ENCODE measurements at places on chromosomes 12 and 14. TPM values are rescaled to one million over a fixed set of nuclear protein-coding genes. Genes with fewer than 3 reads are reported as not detected.

DNA sequence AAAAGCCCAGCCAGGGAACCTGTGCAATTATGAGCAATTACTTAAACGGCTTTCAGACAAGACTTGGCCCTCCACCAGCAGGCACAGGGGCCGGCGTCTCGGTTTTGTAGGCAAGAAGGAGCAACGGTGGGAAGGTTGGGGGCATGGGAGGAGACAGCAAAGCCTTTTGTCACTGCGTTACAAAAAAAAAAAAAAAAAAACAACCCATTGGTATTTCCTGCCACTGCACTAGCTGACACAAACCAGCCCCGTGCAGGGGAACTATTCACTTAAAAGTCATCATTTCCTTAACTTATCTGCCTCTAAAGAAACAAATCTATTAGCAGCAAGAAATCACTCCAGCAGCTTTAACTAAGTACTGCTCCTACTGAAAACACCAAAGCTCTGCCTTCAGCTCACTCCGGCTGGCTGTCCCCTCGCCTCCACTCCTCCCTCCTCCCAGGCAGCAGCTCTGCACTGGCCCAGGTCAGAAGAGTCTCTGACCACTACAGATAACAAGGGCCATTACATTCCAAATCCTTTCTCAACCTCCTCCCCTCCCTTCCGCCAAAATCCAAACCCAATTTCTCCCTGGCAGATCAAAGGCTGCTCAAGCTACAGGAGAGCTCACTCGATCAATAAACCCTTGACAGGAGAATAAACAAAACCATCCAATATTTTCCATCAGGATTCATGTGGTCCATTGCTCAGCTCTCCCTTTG is 105.2 kb upstream of the CDKN3 start:
- no peaks in the 10 kb centered on the region for H3K36me3 ChIP-seq
- no peaks in the 10 kb centered on the region for H3K27me3 ChIP-seq
- peak overlapping the region; percentile 72 for H3K27ac ChIP-seq
- H3K4me1 ChIP-seq, result peaks cover 16% of the 10 kb centered on the region
- peak overlapping the region; percentile 7 for H3K4me3 ChIP-seq
- DNase-seq, result peak; percentile 79

DNA sequence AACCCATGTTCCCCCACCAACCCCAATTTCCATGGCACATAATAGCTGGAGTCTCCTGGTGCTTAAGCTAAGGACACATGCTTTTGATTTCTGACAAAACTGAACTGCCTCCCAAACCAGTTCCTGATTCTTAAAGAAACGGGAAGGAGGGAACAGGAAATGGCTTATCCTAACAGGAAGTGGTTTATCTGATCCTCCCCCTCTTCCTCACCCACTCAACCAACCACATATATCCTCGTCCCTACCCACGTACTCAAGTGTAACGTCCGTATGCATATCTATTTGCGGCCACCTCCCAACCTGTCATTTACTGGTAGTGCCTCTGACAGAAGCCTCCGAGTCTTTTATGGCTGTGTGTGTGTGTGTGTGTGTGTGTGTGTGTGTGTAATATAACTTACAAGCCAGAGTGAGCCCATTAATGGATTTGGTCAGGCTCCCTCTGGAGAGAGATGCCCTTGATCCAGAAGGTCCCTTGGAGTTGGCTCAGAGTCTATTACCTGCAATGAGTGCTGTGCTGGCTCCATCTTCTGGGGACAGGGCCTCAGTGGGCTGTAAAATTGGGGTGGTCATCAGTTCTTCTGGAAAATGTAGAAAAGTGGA is 7.7 kb downstream of the DAZAP2 start:
- H3K4me3 ChIP-seq, result no peak overlapping the region
- H3K36me3 ChIP-seq, result peaks cover 3% of the 10 kb centered on the region
- DNase-seq, result no peak

- no peaks in the 10 kb centered on the region for H3K27me3 ChIP-seq
- peak; percentile 27 for DNase-seq
- no peaks in the 10 kb centered on the region for H3K36me3 ChIP-seq
These were observed 3.1 kb downstream of the FAM222A start for GRCh38 chr12:109716512-109717389.

DNA sequence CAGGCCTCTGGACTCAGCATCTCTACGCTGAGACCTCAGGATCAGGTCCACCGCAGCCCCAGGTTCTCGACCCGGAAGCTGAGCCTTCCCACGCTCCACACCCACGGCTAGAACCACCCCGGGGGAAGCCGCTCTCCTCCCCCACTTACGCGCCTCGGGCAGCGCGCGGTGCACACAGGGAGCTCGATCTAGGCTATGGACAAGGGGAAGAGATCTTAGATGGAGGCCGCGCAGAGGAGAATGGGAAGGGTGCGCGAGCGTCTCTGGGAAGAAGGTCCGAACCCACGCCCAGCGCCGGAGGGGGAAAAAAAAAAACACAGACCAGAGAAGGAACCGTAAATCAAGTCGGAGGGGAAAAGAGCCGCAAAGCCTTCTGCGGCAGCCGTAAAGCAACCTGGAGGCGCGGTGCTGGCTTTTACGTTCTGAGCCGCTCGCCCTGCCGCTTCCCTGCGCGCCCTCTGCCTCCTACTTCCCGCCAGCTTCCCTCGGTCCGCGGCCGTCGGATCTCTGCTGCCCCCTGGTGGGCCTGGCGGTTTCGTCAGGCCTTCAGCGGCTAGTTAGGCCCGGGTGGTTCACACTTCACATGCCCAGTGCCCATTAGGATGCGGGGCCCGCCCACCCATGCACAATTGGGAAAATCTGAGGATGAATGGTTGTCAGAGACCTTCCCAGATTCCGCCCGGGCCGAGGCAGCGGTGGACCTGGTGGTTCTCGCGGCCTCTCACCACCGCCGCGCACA is at the start of gene RAD52:
Gene RAD52 (minus strand): TSS at position 242 of the 739 bp plus-strand sequence. CDS start 16,636 bp downstream, outside the sequence.
- DNase-seq, result peak; percentile 100
- H3K36me3 ChIP-seq, result no peaks in the 10 kb centered on the region
- peaks cover 6% of the 10 kb centered on the region for H3K4me1 ChIP-seq
- peak within 1 kb of the TSS; percentile 92 for H3K27ac ChIP-seq

DNA sequence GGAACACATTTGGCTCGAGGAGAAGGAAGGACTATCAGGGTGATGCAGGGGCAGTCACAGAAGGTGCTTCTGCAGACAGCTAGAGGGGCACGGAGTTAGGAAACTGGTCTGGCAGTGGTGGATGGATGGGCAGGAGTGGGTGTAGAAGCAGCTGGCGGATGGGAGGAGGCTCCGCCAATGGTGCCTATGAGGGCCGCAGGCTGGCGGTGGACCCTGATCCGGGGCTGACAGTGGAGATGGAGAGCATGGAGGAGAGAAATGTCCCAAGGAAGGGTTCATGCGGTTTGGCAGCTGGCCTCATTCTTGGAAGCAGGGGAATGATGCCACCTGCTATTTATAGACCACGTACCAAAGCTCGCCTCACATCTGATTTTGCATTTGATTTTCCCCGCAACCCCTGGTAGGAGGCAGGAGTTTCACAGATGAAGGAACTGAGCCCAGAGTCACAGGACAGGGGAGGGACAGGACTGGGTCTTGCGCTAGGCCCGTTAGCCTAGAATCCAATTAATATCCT is 237.1 kb downstream of the FOXN3 start:
- peaks cover 22% of the 10 kb centered on the region for H3K4me1 ChIP-seq
- DNase-seq, result no peak
- H3K27ac ChIP-seq, result peak overlapping the region; percentile 86
- H3K4me3 ChIP-seq, result no peak overlapping the region
- H3K27me3 ChIP-seq, result no peaks in the 10 kb centered on the region
- H3K36me3 ChIP-seq, result no peaks in the 10 kb centered on the region

GRCh38 chr14:100532154-100532861 is 54.9 kb downstream of the BEGAIN start:
- H3K27me3 ChIP-seq, result no peaks in the 10 kb centered on the region
- no peaks in the 10 kb centered on the region for H3K36me3 ChIP-seq
- H3K4me1 ChIP-seq, result peaks cover 16% of the 10 kb centered on the region
- no peak for DNase-seq
- H3K4me3 ChIP-seq, result no peak overlapping the region

DNA sequence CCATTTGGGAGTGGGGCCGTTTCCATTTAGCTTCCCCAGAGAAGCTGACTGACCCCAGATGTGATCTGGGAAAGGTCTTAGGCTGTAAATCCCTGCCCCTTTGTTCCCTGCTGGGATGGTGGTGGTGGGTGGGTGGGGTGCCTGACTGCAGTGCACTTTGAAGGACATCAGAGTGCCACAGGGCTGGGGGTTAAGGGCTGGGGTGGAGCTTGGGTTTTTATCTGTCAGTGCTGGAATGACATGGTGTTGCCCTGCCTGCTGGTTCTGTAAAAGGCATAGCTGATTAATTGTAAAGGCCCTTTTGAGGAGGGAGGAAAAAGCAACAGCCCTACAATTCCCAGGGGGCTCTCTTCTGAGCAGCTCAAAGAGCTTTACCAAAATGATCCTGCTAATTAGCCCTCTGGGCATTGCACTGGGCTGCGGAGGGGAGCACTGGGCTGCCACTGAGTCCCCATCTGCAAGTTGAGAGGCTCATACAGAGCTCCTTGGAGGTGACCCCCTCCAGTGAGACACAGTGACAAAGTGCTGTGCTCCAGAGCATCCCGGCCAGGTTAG is 21.1 kb downstream of the PLEKHG3 start:
- no peak overlapping the region for H3K4me3 ChIP-seq
- H3K27me3 ChIP-seq, result no peaks in the 10 kb centered on the region
- H3K27ac ChIP-seq, result peak overlapping the region; percentile 87

- H3K27ac ChIP-seq, result no peak within 1 kb of the TSS
- H3K4me1 ChIP-seq, result no peaks in the 10 kb centered on the region
- peak; percentile 53 for DNase-seq
- peaks cover 42% of the 10 kb centered on the region for H3K27me3 ChIP-seq
These were observed at the start of gene B3GNT4 for GRCh38 chr12:122203301-122204166. TSS of gene B3GNT4 (plus strand) at chr12:122203709. CDS start at chr12:122204619, 910 bp downstream.

DNA sequence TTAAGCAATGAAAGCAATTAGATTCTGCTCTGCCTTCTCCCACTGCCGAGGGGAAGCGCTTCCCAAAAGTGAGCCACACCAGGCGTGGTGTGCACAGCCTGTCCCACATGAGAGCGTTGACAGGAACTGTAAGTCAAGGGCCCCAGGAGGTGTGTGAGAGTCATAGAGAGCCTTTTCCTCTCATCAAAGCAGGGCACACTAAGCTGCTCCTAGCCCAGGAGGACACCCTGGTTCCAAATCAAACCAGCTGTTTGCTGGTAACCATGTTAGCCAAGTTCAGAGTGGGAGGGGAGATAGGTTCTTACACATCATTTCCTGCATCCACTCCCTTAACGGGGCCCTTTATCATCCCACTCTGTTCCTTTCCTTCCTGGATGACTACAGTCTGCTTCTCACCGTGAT is 98.3 kb downstream of the SPTSSA start:
- H3K27me3 ChIP-seq, result no peaks in the 10 kb centered on the region
- no peaks in the 10 kb centered on the region for H3K36me3 ChIP-seq
- H3K4me3 ChIP-seq, result no peak overlapping the region
- no peak overlapping the region for H3K27ac ChIP-seq
- peaks cover 12% of the 10 kb centered on the region for H3K4me1 ChIP-seq
- DNase-seq, result peak; percentile 85

GRCh38 chr12:25695574-25695973 is 142.5 kb upstream of the LMNTD1 start:
- H3K27me3 ChIP-seq, result no peaks in the 10 kb centered on the region
- no peak for DNase-seq
- H3K4me3 ChIP-seq, result no peak overlapping the region
- no peak overlapping the region for H3K27ac ChIP-seq
- H3K4me1 ChIP-seq, result no peaks in the 10 kb centered on the region
- no peaks in the 10 kb centered on the region for H3K36me3 ChIP-seq

DNA sequence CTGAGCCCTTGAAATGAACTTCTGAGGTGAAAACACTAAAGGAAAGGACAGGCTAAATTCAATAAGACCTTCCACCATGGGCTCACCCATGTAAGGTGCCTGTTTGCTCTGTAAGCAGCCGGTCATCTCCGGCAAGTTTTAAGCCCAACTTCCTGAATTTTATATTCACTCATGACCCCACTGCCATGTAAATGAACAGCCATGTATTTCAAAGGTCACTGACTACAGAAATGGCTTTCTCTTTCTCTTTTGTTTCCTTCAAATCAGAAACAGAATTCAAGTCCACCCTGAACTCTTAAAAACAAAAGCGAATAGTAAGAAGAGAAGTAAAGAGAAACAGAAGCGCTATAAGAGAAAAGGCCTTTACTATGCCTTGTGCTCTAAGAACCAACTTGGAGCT is 61.7 kb upstream of the OVCH1 start:
- no peak for DNase-seq
- no peaks in the 10 kb centered on the region for H3K27me3 ChIP-seq
- no peaks in the 10 kb centered on the region for H3K36me3 ChIP-seq
- peaks cover 30% of the 10 kb centered on the region for H3K4me1 ChIP-seq
- H3K27ac ChIP-seq, result peak overlapping the region; percentile 31

DNA sequence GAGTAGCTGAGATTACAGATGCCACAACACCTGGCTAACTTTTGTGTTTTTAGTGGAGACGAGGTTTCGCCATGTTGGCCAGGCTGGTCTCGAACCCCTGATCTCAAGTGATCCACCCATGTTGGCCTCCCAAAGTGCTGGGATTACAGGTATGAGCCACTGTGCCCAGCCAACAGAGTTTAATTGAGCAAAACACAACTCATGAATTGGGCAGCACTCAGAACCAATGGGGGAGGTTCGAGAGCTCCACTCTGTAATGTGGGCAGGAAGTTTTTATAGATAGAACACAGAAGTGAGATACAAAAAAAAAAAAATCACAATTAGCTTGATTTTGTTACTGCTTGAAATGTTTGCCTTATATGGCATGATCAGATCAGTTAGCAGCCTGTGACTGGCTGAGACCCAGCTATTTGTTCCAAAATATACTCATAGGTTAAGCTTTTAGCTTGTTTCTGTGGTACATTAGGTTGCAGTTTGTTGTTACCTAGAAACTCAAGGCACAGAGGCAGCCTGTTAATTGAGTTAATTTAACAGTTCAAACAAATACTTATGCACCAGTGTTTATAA is 1.4 kb upstream of the P2RX2 start:
- no peak overlapping the region for H3K27ac ChIP-seq
- DNase-seq, result no peak
- H3K4me1 ChIP-seq, result no peaks in the 10 kb centered on the region
- no peaks in the 10 kb centered on the region for H3K36me3 ChIP-seq

DNA sequence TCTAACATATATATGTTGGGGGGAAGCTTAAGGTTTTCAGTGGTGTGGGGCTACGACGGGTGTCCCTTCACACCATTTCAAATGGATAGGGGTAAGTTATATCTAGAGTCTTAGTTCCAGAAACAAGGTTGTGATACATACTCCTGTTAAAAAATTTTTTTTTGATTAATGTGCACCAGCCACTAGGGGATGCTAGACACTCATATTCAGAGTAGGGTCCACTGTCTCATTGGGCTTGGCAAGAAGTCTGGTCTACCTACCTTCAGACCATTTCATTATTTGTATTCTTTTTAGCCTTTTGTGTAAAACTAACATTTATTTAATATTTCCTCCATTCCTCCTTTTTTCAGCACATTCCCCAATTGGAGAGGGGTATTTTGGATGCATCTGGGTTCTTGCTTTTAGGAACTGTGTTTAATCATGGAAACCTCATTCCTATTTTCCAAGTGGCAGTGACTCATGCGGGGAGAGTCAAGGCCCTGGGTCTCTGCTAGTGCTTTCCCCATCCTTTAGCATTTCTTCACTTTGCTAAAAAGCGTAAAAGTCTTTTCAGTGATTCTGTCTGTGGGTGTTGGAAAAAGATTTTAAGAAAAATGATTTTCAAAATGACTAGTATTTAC is 33.4 kb downstream of the ANO4 start:
- no peak overlapping the region for H3K27ac ChIP-seq
- H3K4me3 ChIP-seq, result no peak overlapping the region
- DNase-seq, result peak; percentile 67
- H3K27me3 ChIP-seq, result no peaks in the 10 kb centered on the region
- no peaks in the 10 kb centered on the region for H3K36me3 ChIP-seq

OR6C2 gene
- total RNA-seq, result not detected

FLRT2 gene
- total RNA-seq, result 5.8 TPM

KRT3 gene
- not detected for total RNA-seq

NPFF gene
- total RNA-seq, result not detected

LIN7A gene
- total RNA-seq, result 5.9 TPM

TPPP2 gene
- total RNA-seq, result not detected

DTX1 gene
- 0.18 TPM for total RNA-seq
